ENCODE measurements at places on chromosomes 12 and 14.

DNA sequence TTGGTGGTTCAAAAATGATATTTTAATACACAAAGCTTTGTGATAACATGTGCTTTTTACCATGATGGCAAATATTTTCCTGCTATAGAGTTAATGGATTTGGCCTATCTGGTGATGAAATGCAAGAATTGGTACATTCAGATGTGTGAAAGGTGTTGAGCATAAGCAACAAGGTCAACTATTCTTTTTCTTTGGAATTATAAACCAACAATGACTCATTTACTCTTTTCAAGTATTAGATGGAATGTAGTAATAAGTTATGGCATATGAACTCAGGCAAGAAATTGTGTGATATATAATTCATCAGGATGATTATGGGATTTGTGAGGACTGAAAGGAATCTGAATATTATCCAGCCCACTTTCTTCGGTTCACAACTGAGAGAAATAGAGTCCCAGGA is 471.4 kb downstream of the ETNK1 start:
- DNase-seq: no peak

GRCh38 chr12:77847680-77848431 is 17.2 kb downstream of the NAV3 start:
- DNase-seq: no peak

DNA sequence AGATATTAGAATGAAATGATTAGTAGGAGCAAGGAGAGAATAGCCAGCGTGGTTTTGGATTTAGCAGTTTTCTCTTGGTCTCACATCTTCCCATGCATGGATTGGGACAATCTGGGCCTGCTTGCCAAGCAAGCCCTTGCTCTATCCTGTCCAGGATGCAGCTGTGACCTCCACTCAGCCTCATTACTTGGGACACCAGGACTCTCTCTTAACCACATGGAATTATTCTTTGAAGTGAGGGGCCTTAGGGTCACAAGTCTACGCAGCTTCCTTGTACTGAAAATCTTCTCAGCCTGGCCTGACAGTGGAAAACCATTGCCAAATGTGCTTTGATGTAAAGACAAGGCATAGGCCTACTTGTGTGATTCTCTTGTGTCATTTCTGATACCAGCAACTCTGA is 28.0 kb upstream of the DCN start:
- DNase-seq: no peak

GRCh38 chr12:25979059-25979458 is 20.6 kb downstream of the RASSF8 start:
- DNase-seq: no peak

DNA sequence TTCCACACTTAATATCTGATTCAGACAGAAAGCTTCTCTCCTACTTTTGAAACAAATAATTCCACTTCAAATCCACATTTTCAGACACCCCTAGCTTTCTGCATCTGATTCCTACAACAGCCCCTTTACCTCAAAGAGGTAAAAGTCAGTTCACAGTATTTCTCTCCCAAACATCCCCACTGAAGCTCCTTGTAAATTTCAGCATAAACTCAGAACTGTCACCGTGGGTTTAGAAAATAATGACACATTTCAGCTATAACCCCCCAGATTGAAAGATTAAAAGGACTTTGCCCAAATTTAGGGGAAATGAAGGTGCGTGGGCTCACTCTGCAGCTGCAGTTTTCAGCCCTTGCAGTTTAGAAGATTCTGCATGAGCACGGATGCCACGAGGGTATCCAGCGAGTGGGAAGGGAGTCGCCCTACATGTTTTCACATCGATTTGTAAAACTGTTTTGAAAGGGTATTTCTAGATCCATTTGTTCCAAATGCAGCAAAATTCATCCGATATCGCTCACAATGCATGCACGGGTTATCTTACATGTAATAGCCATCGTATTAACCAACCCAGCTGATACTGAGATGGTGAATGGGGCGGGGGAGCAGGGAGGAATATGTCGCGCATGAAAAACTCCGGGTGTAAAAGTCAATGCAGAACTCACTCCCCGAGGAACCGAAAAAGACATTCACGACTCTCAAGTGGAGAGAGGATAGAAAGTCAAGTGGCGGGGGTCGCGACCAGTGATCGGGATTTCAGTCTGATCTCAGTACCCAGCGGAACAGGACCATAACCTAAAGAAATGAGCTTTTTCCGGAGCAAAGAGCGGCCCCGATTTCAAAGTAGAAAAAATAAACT is 5.0 kb upstream of the CCND2 start:
- DNase-seq: no peak

DNA sequence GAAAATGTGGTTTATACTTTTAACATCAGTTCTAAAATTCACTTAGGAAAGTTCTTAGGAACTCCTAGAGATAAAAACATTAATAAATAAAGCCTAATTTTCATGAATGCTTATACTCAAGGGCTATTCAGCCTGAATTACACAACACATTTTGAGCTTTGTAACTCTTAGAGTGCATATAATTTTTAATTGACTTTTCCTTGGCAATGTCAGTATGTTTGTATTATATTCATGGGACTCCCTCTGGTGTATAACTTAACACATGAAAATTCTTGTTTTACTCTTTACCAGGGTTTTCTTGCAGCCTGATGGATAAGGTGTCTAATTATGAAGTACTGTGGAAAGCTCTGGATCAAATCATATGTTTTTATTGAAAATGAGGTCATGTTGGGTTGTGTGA is 150.6 kb upstream of the HMGA2 start:
- no peak for DNase-seq

DNA sequence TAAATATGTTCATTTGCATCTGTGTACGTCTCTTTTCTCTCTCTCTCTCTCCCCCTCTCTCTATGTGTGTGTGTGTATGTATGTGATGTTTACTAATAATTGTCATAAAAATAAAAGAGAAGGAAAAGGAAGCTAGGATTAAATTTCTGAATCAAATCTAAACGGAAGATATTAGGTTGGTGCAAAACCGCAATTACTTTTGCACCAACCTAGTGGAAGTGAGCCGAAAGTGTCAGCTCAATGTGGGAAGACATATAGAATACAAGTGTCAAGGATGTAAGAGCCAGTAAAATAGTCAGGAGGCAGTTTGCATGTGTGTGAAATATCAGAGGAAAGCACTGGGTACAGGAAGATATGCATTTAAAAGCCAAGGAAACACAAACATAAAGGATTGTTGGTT is 18.5 kb upstream of the OR4K17 start:
- no peak for DNase-seq

DNA sequence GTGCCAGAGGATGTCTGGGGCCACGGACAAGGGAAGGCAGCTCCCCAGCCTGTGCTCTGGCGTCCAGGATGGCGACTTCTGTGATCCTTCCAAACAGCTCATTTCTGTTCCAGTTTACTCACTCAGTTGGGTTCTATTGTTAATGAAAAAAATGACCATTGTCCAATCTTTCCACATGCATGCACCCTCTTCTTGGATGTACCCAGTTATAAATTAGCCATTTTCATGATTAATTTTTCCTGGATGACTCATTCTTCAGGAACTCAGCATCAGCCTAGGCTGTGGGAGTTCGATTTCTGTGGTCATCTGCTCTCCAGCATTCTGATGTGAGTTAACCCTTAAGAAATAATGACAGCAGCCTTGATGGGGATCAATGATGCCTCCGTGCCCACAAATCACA is 926.8 kb downstream of the BCL11B start:
- DNase-seq: no peak

DNA sequence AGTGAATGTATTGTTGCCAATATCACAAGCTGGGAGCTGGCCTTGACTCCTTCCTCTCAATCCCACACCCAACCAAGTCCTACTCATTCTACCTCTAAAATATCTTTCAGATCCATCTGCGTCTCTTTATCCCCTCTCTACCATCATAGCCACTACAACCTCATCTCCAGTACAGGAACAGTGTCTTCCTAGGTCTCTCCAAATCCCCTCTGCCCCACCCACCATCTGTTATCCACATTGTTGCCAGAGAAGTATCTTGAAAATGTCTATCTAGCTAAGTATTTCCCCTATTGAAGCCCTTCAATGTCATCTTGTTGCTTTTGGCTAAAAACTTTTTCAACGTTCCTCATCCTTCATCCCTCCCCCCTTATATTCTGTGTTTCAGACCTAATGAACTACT is 244.7 kb downstream of the C12orf75 start:
- DNase-seq: no peak

All from neural crest cell (in vitro differentiated cells).